ENCODE measurements at places on chromosomes 12 and 14. TPM values are rescaled to one million over a fixed set of nuclear protein-coding genes. Genes with fewer than 3 reads are reported as not detected.

The DHRS7 gene
- 281 TPM for polyA plus RNA-seq

The GPR68 gene
- 2.9 TPM for polyA plus RNA-seq

The RASSF9 gene
- 2.4 TPM for polyA plus RNA-seq

The LMNTD1 gene
- 0.22 TPM for polyA plus RNA-seq

The CCDC175 gene
- 1.5 TPM for polyA plus RNA-seq

The HHIPL1 gene
- 0.94 TPM for polyA plus RNA-seq

The ACTR6 gene
- polyA plus RNA-seq, result 27.9 TPM

The GALNT8 gene
- polyA plus RNA-seq, result 19.5 TPM

The GLI1 gene
- 7.3 TPM for polyA plus RNA-seq

The INHBE gene
- 0.28 TPM for polyA plus RNA-seq

The PZP gene
- 0.24 TPM for polyA plus RNA-seq

The IKZF4 gene
- polyA plus RNA-seq, result 13.5 TPM

The TEX52 gene
- 2.8 TPM for polyA plus RNA-seq

The RIC8B gene
- polyA plus RNA-seq, result 13.9 TPM

The LRTM2 gene
- 0.13 TPM for polyA plus RNA-seq

The TAS2R42 gene
- 0.06 TPM for polyA plus RNA-seq

- DNase-seq, result no peak
Observed at GRCh38 chr14:81516986-81517797, 16.5 kb downstream of the SEL1L start.

GRCh38 chr12:49945394-49946080, 5.0 kb upstream of the AQP2 start:
- peak; percentile 70 for DNase-seq

- no peak for DNase-seq
Observed at GRCh38 chr12:104414581-104415341, 42.0 kb upstream of the CHST11 start.

- DNase-seq, result peak; percentile 22
Observed at GRCh38 chr12:100826323-100826722, 31.7 kb downstream of the ANO4 start.

DNA sequence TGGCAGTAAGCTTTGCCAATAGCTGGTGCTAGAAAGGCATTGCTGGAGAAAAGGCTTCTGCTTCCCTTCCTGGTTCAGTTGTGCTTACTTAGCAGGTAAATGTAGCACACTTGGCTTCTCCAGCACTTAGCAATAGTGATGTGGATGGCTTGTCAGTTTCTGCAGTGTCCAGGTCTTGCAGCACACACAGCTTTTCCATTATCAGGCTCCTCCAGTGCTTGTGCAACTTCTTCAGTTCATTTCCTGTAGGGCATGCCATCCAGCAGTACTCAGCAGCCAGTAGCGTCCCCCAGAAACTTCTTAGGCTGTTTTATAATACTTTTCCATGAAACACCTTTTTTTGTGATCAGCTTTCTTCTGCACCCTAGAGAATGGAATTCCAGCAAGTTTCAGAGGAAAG, 154.6 kb downstream of the SLC6A15 start:
- DNase-seq, result no peak

- DNase-seq, result no peak
Observed at GRCh38 chr14:78664841-78665240, 494.7 kb downstream of the NRXN3 start.

- no peak for DNase-seq
Observed at GRCh38 chr14:85617791-85618190, 87.8 kb downstream of the FLRT2 start.

GRCh38 chr12:131279281-131279921, 325.7 kb downstream of the ADGRD1 start:
- no peak for DNase-seq

GRCh38 chr12:57173089-57173488, 25.7 kb upstream of the LRP1-AS start:
- no peak for DNase-seq

DNA sequence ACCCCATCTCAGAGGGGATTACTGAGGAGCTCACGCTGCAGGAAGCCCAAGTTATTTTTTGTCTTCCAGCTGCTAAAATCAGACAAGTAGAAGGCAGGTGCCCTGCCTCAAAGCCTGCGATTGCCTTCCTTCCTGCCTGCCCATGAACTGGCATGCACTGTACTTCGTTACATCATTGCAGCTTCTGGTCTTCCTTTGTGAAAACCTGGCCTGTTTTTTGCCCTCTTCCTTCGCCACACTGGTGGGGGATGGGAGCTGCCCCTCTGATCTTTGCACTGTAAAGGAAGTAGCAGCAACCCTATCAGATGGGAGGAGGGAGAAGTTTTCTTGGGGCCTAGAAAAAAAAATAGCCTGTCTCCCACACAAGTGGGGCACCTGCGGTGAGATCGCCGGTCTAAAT, 1098.7 kb downstream of the BCL11B start:
- DNase-seq, result no peak

DNA sequence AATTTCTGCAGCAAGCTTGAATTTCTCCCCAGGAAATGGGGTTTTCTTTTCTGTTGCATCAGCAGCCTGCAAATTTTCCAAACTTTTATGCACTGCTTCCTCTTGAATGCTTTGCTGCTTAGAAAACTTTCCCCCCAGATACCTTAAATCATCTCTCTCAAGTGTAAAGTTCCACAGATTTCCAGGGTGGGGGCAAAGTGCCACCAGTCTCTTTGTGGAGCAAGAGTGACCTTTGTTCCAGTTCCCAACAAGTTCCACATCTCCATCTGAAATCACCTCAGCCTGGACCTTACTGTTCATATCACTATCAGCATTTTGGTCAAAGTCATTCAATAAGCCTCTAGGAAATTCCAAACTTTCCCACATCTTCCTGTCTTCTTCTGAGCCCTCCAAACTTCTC, 241.6 kb upstream of the TMTC1 start:
- no peak for DNase-seq

- no peak for DNase-seq
Observed at GRCh38 chr14:84991021-84991420, 538.9 kb upstream of the FLRT2 start.

- no peak for DNase-seq
Observed at GRCh38 chr14:35822501-35822900, 3.6 kb upstream of the BRMS1L start.

DNA sequence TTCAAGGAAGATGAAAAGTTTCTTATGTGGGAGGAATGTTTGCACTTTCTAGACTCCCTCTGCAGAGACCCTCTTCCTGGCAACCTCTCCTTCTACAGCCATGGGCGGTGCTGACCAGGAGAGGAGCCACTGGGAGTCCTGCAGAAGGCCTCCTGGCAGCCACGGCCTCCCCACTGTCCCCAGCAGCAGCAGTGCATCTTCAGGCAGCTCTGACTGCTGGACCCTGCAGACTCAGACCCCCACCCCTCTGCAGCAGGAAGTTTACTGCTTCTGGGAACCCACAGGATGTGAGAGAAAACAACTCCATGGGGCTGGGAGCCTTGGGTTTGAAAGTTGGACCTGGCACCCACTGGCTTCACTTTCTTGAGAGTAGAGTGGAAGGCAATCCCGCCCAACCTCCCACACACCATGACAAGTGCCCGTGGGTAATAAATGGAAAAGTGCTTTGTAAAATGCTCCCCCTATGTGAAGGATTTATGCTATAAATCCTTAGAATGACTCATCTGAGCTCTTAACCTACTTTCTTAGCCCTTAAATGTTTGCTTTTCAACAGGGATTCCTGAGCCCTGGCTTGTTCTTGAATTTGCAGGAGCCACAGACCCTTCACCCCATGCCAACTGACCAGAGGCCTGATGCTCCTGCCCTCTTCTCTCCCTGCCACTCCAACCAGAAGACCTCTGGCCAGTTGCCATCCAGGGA, 37.5 kb upstream of the DDX11 start:
- no peak for DNase-seq

DNA sequence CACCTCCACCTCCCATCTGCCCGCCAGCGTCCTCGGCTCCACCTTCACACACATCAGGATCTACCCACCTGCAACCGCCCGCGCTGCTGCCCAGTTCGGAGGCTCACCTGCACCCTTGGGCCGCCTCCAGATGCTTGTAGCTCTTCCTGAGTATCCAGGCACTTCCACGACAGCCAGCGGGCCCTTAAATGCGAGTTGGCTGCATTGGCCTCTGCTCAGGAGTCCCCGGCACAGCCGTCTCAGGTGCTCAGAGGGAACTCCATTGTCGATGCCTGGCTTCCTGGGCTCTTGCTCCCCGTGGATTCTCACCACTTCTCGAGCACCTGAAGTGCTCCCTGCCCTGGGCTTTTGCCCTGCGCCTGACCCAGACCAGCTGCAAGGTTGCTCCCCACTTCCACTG, 21.9 kb upstream of the CDCA4 start:
- DNase-seq, result no peak

GRCh38 chr14:74836251-74836960, 39.5 kb downstream of the PROX2 start:
- DNase-seq, result no peak

DNA sequence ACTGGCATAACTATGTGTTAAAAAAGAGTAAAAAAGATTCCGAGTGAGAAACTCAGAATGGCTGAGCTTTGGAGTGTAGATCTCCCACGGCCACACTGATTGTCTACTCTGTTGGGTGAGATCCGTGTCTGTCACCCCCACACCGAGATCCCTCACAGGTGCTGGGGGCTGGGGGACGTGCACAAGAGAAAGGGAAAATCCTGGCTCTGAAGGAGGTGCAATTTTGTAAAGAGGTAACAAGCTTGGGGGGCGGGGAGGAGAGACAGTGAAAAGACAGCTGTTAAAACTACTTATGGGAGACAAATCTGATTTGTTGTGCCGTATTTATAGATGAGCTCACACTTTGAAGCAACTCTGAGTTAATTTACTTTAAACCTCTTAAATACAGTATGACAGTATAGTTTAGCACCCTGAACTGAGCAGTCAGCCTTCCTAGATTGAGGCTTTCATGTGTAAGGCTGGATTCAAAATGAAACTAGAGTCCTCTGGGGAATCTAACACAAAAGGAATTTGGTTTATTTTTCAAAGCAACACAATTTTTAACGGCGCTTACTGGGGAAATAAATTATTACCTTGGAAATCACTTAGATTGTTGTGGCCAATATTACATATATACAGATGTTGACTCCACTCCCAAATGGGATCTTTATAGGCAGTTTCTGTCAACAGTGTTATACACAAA, 167.4 kb upstream of the RGS6 start:
- DNase-seq, result no peak

DNA sequence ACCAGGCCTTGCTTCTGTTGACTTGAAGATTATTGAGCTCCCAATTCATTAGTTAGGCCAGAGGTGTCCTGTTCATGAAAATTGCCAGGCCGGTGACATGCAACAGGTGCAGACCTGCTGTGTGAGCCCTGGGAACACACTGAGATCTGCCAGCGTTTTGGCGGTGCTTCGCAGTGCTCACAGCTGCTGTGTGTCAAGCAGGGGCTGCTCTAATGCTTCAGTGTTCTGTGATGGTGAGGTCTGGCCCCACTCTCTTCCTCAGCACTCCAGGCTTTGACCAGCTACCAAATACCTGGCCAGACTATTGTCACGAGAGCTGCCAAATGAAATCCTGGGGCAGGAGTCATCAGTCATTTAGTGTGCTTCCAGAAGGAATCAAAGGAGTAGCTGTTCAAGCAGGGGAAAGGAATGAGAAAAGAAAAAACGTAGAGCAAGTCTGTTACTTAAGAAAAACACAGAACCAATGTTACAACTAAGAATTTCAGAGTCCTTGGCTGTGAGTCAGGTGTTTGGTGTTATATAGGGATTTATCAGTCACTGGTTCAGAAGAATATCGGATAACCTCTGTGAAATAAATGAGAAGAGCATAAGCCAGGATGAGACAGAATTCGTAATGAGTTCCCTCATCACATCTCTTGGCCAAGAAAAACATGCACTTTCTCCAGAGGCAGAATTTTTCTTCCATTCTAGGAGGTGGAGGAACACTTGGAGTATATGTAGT, 150.8 kb downstream of the FBXL14 start:
- no peak for DNase-seq

- no peak for DNase-seq
Observed at GRCh38 chr14:69612783-69613130, 1.4 kb downstream of the SUSD6 start.

GRCh38 chr12:130775953-130776856, 60.1 kb upstream of the RIMBP2 start:
- no peak for DNase-seq

- DNase-seq, result no peak
Observed at GRCh38 chr12:72028966-72029365, 90.3 kb downstream of the TPH2 start.

DNA sequence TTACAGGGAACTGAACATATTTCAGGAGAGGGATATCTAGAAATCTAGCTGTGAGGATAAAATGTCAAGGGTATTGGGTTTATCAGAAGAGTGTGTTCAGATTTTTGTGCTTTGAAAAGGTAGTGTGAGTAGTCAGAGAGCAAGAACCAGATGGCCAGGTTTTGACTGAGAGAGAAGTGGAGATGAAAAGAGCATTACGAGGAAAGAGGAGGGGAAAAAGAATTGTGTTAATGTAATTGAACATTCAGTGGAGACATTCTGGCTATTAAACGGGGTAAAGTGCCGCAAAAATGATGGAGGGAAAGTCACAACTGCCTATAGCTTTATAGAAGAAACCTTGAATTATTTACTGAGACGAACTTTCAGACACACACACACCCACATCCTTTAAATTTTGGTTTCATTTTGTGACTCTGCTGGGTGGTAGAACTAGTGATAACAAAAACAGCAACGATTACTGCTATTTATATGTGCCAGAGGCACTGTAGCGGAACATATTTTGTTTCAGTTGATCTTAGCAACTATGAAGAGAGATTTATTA, 213.6 kb downstream of the ERC1 start:
- DNase-seq, result no peak

GRCh38 chr12:8052679-8053078, 13.5 kb downstream of the C3AR1 start:
- no peak for DNase-seq

Data from large intestine (tissue), 12 donors.